Activated CD4-positive, alpha-beta memory T cell treated with anti-CD3 and anti-CD28 coated beads for 36 hours (primary cell): ENCODE measurements at places on chromosomes 2 and 18. TPM values are rescaled to one million over a fixed set of nuclear protein-coding genes. Genes with fewer than 3 reads are reported as not detected.

ABCB11 gene
- total RNA-seq: not detected

ARHGEF4 gene
- total RNA-seq: 0.52 TPM

LYG2 gene
- total RNA-seq: not detected

ZNF892 gene
- total RNA-seq: 2.7 TPM

BOLL gene
- not detected for total RNA-seq

CREB1 gene
- total RNA-seq: 92.2 TPM

CPLX4 gene
- total RNA-seq: not detected

OTOS gene
- not detected for total RNA-seq

CCBE1 gene
- 0.36 TPM for total RNA-seq

C2orf15 gene
- total RNA-seq: 0.50 TPM

CELF4 gene
- not detected for total RNA-seq

ADD2 gene
- total RNA-seq: 6.0 TPM

ALLC gene
- not detected for total RNA-seq

EVA1A gene
- not detected for total RNA-seq

IL1R2 gene
- total RNA-seq: 35.6 TPM

REG3G gene
- not detected for total RNA-seq

ZC3H6 gene
- 14.4 TPM for total RNA-seq

COL4A4 gene
- not detected for total RNA-seq

DPYSL5 gene
- not detected for total RNA-seq

CAPN14 gene
- total RNA-seq: 0.19 TPM

TMEM163 gene
- not detected for total RNA-seq

CYP27A1 gene
- 0.10 TPM for total RNA-seq

REG1B gene
- not detected for total RNA-seq

DCAF17 gene
- total RNA-seq: 14.1 TPM

CIB4 gene
- not detected for total RNA-seq

MRO gene
- total RNA-seq: not detected

RAB12 gene
- total RNA-seq: 9.4 TPM

C2orf80 gene
- not detected for total RNA-seq

GBX2 gene
- total RNA-seq: not detected

INHA gene
- not detected for total RNA-seq

MYL1 gene
- total RNA-seq: not detected

FSHR gene
- not detected for total RNA-seq

TUBA4B gene
- not detected for total RNA-seq

TAF4B gene
- total RNA-seq: 12.7 TPM

C1D gene
- 23.1 TPM for total RNA-seq

SNRNP200 gene
- 175 TPM for total RNA-seq

LYG1 gene
- 1.2 TPM for total RNA-seq

COL3A1 gene
- total RNA-seq: not detected

TNFAIP6 gene
- total RNA-seq: not detected

NABP1 gene
- 65.4 TPM for total RNA-seq

SERTAD2 gene
- 11.3 TPM for total RNA-seq
